ENCODE measurements at places on chromosomes 11 and 22. TPM values are rescaled to one million over a fixed set of nuclear protein-coding genes. Genes with fewer than 3 reads are reported as not detected.

GRCh38 chr11:10041748-10042446, 252.1 kb downstream of the SBF2 start:
- no peaks in the 10 kb centered on the region for H3K27me3 ChIP-seq
- H3K4me1 ChIP-seq, result no peaks in the 10 kb centered on the region
- no peak overlapping the region for H3K4me3 ChIP-seq

Gene ASCL2
- not detected for total RNA-seq

Gene CCDC34
- total RNA-seq, result 0.26 TPM

- no peaks in the 10 kb centered on the region for H3K36me3 ChIP-seq
- peak overlapping the region; percentile 50 for H3K4me3 ChIP-seq
- peak overlapping the region; percentile 89 for H3K27ac ChIP-seq
Measured at GRCh38 chr11:1336836-1337646, 27.6 kb upstream of the TOLLIP start.

Gene ISX
- total RNA-seq, result not detected

GRCh38 chr11:18669219-18669596, 29.4 kb upstream of the TMEM86A start:
- no peak overlapping the region for H3K4me3 ChIP-seq
- no peak for DNase-seq
- no peak overlapping the region for H3K27ac ChIP-seq
- H3K36me3 ChIP-seq, result no peaks in the 10 kb centered on the region

- DNase-seq, result peak; percentile 92
- H3K4me1 ChIP-seq, result no peaks in the 10 kb centered on the region
- H3K27ac ChIP-seq, result peak overlapping the region; percentile 71
- H3K36me3 ChIP-seq, result no peaks in the 10 kb centered on the region
- H3K4me3 ChIP-seq, result no peak overlapping the region
- H3K27me3 ChIP-seq, result no peaks in the 10 kb centered on the region
Measured at GRCh38 chr22:45435544-45436139, 22.1 kb downstream of the RIBC2 start.

- H3K4me1 ChIP-seq, result no peaks in the 10 kb centered on the region
- peak; percentile 20 for DNase-seq
- H3K27me3 ChIP-seq, result no peaks in the 10 kb centered on the region
- H3K36me3 ChIP-seq, result no peaks in the 10 kb centered on the region
Measured at GRCh38 chr22:19884161-19884953, 29.7 kb upstream of the GNB1L start.

Data from uterus (tissue), 4 donors.